ENCODE measurements at places on chromosomes 4 and X.

DNA sequence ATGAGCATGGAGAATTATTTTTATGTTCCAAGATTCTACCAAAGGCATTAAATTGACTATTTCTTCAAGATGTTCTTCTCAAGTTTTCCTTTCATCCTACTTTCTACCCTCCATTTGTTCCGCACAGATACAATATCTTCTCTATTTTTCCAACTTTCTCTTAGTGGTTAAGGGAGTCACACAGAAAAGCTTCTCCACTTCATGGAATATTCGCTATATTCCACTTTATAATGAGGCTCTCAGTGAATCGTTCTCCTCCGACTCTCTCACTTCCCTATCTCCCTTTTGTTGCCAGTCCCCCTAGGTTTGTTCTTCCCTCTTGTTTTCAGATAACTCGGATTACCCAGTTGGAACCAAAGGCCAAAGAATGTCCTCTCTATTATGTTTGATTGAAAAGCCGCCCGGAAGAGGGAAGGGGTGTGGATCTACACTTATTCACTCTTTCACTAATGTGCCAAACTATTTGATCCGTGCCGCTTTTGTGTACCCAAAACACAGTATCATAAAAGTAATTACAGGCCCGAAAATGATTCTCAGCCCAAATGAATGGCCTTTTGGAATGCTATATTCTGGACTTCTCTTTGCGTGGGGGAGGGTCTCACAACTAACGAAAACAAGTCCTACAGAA, 1.2 kb downstream of the SH3D19 start:
- DNase-seq: no peak

- no peak for DNase-seq
Measured at GRCh38 chr4:31748382-31748781, 1028.2 kb downstream of the PCDH7 start.

GRCh38 chrX:30679369-30679768, 26.1 kb downstream of the GK start:
- no peak for DNase-seq

- DNase-seq: no peak
Measured at GRCh38 chrX:123108513-123109427, 75.3 kb upstream of the GRIA3 start.

- DNase-seq: no peak
Measured at GRCh38 chr4:11615601-11616000, 186.9 kb upstream of the HS3ST1 start.

All from esophagus squamous epithelium (tissue), 5 donors.